ENCODE measurements at places on chromosomes 6 and 20. TPM values are rescaled to one million over a fixed set of nuclear protein-coding genes. Genes with fewer than 3 reads are reported as not detected.

GRCh38 chr20:52941808-52942207 lies 30.4 kb upstream of the TSHZ2 start:
- no peak for DNase-seq

- peak; percentile 61 for DNase-seq
These were observed 104.6 kb downstream of the HMGCLL1 start for GRCh38 chr6:55474382-55474781.

- no peak for DNase-seq
These were observed 175.7 kb downstream of the VEGFA start for GRCh38 chr6:43945768-43946080.

DNA sequence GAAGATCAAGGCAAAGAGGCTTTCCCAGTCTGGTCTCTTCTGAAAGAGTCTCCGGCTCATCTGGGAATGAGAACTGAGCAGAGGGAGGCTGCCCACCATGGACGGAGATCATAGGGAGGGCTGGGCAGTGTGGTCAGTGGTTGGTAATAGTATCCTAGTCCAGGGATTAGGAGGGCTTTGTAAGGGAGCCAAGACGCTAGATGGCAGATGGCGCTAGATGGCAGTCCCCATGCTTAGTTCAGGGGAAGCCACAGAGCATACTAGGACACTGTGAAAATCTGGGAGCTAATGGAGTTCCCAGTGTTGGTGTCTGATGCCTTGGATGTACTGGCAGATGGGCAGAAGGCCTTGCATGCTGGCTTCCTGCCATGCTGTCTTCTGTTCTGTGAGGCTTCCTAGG lies 21.7 kb upstream of the DAAM2 start:
- DNase-seq = no peak

- DNase-seq = no peak
These were observed 3.0 kb upstream of the CCR6 start for GRCh38 chr6:167119670-167120582.

- peak; percentile 16 for DNase-seq
These were observed 268.3 kb upstream of the TAB2 start for GRCh38 chr6:149049230-149049629.

DNA sequence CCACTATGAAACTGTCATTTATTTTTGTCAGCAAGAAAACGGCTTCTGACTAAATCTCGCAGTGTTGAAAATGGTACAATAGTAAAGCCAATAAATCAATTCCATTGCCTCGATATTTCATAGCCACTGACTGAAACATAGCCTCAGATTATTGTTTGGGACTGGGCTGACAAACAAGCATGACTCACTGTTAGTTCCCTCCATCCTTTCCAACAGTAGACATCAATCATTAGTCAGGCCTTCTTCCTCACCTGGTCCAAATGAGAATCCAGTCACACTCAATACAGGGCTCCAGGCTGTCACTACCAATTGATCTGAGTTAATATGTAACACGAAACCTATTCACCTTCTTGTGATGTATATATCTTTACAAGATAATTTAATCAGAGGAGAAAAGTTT lies 66.1 kb downstream of the ADGRB3 start:
- no peak for DNase-seq

- peak; percentile 54 for DNase-seq
These were observed 300.7 kb downstream of the TENT5A start for GRCh38 chr6:81451787-81452186.

GRCh38 chr6:119848696-119849095 lies 499.1 kb upstream of the MAN1A1 start:
- DNase-seq = no peak

DNA sequence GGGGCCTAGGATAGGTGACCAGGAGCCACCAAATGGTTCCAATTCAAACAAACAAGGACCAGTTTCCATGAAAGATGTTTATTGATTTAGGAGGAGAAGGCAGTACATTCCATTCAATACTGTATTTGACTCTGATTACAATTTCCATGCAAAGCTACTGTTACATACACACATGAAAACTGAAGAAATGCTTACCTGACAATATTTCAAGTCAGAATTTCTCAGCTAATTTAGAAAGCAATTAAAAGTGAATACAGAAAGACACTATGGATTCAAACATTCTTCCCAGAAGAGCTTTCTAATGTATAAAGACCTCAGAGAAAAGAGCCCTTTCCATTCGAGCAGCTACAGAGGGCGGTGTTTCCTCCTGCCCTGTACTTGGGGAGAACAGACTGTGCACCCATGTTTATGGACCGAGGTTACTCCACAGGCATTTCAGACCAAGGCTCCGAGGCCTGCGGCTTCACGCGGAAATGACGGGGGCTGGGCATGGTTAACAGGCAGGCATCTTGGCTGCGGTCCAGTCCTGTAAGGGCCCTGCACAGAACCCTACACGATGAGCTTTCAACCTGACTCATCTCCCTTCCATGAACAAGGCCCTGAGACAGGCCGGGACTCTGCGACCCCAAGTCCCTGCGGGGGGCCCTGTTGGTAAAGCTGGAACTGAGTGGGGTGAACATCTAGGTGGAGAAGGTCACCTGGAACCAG lies 25.7 kb upstream of the TCFL5 start:
- DNase-seq = peak; percentile 80

The HIVEP2 gene
- total RNA-seq = 19.5 TPM

The FLOT1 gene
- total RNA-seq = 50.0 TPM

The ZBTB12 gene
- total RNA-seq = 2.6 TPM

The HLA-DMA gene
- total RNA-seq = 1.3 TPM

The PTCRA gene
- not detected for total RNA-seq

The GHRH gene
- total RNA-seq = not detected
